ENCODE measurements at places on chromosomes 2 and 18.

DNA sequence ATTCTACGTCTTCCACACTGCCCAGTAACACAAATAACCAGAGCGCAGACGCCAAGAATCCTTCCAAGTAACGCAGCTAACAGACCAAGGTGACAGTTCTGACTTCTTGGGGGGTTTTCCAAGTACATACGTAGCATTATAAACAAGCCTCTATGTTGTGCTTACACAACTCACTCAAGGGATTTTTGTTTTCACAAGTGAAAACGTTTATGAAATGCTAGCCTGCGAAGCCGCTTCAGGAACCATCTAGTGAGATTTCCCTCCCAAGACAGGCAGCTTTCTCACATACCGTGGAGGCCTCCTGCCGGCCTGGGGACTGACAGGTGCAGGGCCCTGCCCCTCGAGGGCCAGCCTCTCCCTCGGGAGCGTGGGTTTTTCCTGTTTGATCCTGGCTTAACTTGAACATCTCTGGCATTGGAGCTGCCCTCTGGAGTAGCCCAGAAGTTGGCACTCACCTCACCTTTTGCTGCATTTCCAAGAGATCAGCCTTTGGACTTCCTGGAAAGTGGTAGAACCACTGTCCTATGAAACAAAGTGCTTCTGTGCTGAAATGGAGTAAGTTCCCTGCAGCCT, 151.1 kb downstream of the MBP start:
- DNase-seq: peak; percentile 45

DNA sequence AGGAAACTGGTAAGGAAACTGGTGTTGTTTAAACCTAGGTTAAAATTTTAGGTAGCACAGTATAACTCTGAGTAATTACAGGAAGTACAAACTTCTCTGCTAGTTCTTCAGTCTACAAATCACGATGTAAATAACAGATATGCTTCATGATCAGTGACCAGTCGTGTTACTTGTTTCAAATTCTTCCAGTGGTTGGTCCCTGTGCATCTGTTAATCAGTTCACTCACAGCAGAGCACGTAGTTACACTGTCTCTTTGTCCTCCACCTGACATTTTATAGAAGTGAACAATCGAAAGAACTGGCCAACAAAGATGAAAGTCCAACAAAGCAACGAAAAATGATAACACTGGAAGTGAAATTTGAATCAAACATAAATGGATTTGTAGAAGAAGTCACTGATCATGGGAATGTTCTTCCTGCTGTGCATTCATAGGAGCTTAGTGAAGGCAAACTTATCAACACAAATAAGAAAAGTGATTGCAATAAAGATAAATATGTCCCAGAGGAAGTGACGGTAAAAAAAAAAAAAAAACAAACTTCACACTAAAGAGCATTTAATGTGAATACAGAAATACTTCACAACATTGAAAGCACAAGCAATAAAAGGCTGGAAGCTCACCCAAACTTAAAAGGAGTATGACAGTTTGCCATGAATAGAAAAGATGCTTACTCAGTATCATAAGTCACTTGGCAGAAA, 7.0 kb downstream of the EIF2AK2 start:
- DNase-seq: no peak

DNA sequence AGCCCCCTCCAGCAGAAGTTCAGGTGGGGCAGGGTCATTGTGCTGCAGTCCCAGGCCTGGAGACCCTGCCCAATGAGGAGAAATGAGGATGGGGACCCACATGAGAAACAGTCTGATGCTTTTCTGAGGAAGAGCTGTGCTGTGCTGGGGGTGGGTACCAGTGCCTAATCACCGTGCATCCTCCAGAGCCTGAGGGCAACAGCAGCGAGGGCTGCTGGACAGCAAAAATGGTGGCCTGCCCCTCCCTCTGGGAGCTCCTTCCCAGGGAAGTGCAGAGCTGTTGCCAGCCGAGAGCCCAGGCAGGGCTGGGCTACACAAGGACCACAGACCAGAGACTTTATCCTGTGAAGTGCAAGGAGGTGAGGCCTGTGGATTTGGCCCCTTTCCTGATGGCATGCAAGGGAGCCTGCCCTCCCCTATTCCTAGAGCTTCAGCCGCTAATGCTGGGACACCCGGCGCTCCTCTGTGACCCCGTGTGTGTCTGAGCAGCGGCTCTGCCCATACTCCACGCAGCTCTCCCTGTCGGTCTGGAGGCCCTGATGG, 134.8 kb downstream of the DSEL start:
- no peak for DNase-seq

DNA sequence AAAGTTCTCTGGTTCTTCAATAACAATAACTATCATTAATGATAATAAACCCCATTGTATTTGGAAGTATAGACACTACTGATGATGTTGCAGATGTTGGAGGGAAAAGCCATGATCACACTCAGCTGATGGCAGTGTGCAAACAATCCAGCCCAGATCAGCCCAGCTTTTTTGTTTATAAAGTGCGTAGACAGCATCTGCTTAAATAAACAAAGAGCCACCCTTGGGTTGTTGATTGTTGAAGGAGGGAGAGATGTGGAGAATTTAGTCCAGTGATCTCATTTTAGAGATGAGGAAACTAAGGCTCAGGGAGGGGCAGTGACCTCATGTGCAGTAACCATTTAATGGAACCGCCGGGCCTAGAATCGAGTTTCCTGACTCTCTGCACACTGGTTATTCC, 56.0 kb upstream of the MEX3C start:
- no peak for DNase-seq

DNA sequence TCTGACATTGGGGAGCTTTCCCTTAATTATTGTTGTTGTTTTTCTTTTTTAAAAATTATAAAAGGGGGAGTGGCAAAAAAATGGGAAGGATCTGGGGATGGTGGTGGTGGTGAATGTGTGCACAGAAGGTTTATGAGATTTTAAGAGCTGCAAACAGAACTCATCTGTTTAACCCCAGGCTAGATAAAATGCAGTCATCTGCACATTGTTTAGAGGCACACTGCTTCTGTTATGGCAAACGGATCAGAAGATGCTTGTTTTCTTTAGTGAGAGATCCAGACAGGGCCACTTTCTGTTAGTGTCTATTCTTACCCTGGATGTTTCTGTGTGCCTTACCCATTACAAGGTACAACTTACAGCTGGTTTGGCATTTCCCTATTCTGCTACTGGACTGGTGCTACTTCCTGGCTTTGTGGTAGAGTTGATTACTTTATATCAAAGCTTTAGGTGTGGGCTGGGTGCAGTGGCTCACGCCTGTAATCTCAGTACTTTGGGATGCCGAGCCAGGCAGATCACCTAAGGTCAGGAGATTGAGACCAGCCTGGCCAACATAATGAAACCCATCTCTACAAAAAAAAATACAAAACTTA, 68.2 kb upstream of the NRP2 start:
- DNase-seq: no peak

- DNase-seq: no peak
Observed at GRCh38 chr2:119290859-119291587, 67.4 kb downstream of the STEAP3 start.

DNA sequence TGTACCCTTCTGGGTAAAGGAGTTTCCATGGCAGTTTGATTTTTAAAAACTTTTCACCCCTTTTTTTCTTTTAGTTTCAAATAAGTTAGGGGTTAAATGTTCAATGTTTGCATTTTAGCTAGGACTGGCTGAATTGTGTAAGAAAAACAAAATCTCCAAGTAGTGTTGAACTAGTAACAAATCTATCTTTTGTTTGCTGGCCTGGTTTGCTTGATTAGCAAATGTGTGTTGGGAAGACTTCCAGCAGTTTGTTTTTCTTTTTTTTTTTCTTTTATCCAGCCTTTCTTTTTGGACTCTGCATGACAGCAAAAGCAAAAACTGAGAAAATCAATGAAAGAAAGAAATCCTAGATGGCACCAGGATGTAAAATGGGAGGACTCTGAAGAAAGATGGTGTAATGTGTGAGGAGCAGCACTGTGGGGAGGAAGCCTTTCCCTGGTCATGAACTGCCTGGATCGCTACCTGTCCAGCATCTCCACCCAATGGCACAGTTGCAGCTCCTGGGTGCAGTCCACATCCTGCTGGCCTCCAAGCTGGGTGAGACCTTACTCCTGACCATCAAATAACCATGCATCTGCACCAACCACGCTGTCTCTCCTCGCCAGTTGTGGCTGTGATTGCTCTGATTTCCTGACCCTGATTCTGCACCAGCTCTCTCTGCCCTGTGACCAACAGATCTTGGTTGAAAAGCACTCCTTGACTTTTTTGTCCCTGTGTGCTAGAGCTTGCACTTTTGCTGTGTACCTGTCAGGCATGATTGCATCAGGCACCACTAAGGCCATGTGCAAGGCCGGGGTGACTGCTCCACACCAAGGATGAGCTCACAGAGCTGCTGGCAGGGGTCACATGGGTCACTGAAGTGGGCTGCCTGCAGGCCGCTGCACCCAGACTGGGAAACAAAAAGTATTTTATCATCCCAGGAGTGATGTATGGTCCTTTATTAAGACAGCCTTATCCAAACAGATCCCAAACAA, 71.2 kb upstream of the ZNF236 start:
- no peak for DNase-seq

GRCh38 chr2:223418131-223418530, 184.0 kb downstream of the SCG2 start:
- no peak for DNase-seq

GRCh38 chr2:33484042-33484621, 7.7 kb downstream of the RASGRP3 start:
- DNase-seq: no peak

DNA sequence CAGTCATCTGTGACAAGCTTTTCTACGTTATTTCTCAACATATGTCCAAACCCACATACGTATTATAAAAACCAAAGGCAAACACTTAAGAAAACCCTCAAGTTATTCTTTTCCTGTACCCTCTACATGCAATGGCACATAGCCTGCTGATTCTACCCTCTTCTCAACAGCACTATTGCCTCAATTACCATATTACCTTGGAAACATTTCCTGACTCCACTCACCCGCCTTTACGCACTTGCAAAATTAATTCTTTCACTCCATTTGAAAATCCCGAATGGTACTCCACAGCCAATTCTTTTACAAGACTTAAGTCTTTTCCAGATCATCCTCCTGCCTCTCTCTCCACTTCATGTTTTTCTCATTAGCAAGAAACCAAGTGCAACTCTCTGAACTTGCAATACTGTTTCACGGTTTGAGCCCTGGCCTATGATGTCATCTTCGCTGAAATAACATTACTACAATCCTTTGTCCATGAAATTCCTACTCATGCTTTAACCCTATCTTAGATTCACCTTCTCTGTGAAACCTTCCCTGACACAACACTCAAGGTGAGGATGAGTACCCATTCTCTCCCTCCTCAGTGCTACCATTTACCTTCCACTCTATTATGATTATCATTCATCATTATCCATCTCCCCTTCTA, 29.0 kb downstream of the SESTD1 start:
- no peak for DNase-seq

- DNase-seq: no peak
Observed at GRCh38 chr2:239361311-239361642, 39.5 kb downstream of the HDAC4 start.

DNA sequence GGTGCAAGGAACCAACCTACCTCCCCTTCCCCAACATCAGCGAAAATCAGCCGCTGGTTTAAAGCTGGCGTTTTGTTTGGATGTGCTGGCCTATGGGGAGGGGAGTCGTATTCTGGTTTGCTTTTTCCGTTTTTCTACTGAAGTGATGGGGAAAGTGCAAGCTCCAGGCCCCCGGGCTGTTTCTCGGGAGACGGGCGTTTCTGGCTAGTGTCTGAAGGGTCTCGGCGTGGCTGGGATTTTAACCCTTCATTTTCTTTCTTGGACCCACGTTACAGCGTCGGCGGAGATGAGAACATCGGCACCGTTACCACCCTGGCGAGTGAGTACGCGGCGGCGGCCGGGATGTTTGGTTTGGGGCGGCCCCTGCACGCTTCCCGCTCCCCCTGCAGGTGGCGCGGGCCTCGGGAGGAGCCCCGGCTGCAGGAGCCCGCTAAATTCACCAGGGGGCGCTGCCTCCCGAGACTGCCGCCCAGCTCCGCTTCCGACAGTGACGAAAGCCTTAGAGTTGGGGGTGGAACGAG, 70.7 kb downstream of the PLB1 start:
- peak; percentile 56 for DNase-seq

DNA sequence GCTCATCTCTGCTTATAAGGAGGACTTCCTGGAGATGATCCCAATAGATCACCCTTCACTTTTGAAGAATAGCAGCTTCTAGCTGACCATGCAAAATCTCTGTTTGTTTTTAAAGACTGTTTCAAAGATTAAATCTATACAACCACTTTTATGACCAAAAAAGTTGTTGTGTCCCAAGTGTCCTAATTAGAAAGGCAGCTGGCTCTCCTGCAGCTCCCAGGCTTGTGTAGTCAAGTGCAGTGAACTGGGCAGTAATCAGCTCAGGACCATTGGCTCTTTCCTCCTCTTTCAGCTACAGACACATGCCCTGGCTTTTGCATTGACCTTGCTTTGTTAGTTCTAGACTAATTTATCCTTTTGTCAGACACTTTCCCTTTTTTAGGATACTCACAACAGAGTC, 10.4 kb downstream of the ST8SIA3 start:
- DNase-seq: no peak

GRCh38 chr2:186636800-186637496, 47.1 kb downstream of the ITGAV start:
- DNase-seq: no peak

DNA sequence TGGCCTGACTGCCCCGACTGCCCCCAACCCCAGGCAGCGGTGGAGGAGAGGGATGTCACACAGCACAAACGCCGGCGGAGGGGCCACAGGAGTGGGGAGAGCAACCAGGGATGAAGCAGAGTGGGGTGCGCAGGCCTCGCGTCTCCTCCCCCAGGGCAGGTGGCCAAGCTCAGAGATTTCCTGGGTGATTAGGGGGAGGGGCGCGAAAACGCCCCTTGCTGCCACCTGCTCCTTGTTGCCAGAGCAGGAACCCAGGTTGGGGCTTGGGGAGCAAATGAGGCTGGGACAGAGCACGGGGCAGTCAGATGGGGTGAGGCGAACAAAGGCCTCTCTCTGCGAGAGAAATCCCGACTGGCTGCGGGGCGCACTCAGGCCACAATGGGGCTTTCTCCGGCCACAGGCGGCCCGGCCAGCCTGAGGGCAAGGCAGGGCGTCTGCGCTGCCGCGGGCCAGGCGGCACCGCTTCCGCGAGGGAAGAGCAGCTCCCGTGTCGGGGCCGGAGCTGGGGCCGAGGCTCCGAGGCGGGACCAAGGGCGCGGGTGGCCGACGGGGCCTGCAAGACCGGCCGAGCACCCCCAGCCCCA, 11.5 kb downstream of the TEX44 start:
- DNase-seq: no peak

GRCh38 chr2:161102770-161103450, 57.3 kb upstream of the TANK start:
- DNase-seq: peak; percentile 32

DNA sequence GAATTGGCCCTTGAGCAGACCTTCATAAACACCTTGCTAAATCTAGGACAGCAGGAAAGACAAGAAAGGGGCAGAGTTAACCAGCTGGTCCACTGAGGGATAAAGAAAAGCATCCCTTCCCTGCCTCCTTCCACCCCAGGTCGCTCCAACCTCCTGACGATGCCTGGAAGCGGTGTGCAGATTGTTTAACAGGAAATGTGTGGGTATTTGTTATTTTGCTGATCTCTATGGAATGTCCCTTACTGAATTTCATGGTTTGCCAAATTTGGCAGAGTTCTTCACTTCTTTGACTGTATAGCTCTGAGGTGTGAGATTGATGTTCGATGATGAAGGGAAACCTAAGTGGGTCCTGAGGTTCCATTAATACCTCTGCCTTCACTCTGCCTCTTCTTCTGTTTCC, 72.9 kb downstream of the MAP3K20 start:
- no peak for DNase-seq
